Activated CD4-positive, alpha-beta memory T cell treated with anti-CD3 and anti-CD28 coated beads, Interleukin-2, amount 10 ng/mL, durations not matched to agents 7 days and 5 days (primary cell): ENCODE measurements at places on chromosomes 12 and 14. TPM values are rescaled to one million over a fixed set of nuclear protein-coding genes. Genes with fewer than 3 reads are reported as not detected.

DNA sequence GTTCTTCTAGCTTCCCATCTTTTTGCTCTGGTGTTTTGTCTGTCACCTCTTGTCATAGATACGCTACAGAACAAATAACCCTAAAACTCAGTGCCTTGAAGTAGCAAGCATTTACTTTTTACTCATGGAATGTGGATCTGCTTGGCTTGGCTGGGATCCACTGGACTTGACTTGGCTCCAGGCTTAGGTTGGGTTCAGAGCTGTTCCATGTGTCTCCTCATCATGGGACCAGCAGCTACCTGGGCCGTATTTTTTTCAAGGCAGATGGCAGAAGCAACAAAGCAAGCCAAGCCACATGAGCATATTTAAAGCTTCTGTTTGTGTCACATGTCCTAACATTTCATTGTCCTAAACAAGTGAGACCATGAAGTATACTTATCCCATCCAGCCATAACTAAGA, 48.7 kb upstream of the ATF1 start:
- DNase-seq = no peak
- H3K36me3 ChIP-seq = peaks cover 17% of the 10 kb centered on the region
- no peak overlapping the region for H3K4me3 ChIP-seq
- H3K27me3 ChIP-seq = no peaks in the 10 kb centered on the region
- no peak overlapping the region for H3K27ac ChIP-seq

HHIPL1 gene
- 0.10 TPM for total RNA-seq

P2RX2 gene
- total RNA-seq = not detected

DNA sequence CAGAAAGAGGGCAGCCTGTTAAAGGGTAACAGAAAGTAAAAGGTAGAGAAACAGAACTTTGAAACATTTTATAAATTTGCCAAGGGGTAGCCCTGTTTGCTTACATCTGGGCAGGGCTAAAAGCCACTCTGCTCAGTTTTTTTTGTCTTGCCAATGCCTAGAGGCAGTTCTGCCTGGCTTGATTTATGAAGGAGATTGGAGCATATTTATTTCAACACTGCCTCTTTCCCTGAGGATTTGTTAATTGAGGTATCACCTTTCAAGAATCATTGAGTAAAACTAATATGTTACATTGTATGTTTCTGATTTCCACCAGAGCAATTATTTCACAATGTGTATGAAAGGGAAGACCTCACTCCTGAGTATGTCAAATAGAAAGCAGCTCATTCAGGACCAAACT, 160.8 kb downstream of the GXYLT1 start:
- H3K36me3 ChIP-seq = no peaks in the 10 kb centered on the region
- DNase-seq = no peak
- H3K4me1 ChIP-seq = no peaks in the 10 kb centered on the region
- H3K4me3 ChIP-seq = no peak overlapping the region
